ENCODE measurements at places on chromosomes 6 and 20.

- DNase-seq = peak; percentile 74
Observed at GRCh38 chr20:36465109-36466080, 75.9 kb upstream of the MYL9 start.

GRCh38 chr6:109450801-109451200, 4.8 kb downstream of the MICAL1 start:
- DNase-seq = no peak

- DNase-seq = peak; percentile 92
Observed at GRCh38 chr6:13354331-13355042, 26.1 kb upstream of the TBC1D7 start.

DNA sequence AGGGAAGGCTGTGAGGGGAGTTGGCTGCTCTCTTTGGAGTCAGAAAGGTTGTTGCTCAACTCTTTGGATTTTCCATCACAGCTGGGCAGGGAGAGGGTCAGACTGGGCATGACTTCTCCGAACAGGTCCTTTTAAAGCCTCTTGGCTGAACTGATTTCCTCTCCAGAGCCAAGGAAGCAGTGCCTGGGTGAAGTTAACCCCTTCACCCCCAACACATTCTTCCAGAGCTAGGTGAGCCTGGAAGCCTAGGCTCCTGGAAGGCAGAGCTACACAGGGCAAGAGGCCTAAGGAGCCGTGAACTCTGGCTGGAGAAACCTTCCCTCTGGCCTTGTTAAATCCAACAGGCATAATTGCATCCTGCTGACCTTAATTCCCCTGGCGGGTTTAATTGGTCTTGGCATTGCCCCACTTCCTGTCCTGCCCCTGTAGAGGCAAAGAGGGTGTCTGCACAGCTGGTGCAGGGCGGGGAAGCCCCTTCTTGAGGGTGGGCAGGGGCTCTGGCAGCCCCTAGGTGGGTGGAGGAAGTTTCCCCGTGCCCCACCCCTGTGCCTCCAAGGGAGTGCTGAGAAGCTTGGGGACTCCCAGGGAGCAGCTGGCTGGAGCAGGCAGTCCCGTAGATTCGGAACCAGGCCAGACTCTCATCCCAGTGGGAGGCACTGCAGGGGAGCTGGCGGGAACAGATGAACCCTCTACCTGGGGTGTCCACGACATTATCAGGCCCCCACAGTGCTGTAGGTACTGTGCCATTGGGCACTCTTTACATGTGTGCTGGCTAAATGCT, 3.6 kb upstream of the MYLK2 start:
- peak; percentile 36 for DNase-seq

DNA sequence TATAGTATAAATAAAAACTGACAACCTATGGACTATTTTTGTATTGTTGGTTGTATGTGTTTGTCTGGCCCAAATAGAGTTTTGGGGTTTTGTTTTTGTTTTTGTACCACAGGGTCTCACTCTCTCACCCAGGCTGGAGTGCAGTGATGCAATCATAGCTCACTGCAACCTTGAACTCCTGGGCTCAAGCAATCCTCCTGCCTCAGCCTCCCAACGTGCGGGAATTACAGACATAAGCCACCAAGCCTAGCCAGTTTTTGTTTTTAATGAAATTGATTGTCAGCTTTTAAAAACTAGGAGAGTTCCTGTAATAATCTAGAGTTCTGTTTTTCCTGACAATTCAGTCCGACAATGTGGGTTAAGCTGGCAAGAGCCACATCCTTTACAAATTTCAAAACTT, 98.7 kb downstream of the ZMYND8 start:
- DNase-seq = no peak

DNA sequence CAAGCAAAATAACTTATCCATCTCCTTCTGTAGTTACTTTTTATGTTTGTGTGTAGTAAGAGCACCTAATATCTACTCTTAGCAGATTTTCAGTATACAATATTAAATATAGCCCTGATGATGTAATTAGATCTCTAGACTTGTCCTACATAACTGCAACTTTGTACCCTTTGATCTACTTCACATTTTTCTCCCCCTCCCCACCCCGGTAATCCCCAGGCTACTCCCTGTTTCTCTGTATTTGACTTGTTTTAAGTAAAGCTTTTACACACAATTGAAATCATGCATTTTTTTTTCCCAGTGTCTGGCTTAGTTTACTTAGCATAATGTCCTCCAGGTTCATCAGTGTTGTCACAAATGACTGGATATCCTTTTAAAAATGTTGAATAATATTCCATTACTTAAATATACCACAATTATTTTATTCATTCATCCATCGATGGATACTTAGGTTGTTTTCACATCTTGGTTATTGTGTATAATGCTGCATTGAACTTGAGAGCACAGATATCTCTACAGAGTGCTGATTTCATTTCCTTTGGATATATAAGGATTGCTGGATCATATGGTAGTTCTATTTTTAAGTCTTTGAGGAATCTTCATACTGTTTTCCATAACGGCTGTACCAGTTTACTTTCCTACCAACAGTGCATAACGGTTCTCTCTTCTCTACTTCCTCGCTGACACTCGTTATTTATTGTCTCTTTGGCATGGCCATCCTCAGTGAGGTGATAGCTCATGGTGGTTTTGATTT, 212.7 kb downstream of the CDKAL1 start:
- DNase-seq = no peak

DNA sequence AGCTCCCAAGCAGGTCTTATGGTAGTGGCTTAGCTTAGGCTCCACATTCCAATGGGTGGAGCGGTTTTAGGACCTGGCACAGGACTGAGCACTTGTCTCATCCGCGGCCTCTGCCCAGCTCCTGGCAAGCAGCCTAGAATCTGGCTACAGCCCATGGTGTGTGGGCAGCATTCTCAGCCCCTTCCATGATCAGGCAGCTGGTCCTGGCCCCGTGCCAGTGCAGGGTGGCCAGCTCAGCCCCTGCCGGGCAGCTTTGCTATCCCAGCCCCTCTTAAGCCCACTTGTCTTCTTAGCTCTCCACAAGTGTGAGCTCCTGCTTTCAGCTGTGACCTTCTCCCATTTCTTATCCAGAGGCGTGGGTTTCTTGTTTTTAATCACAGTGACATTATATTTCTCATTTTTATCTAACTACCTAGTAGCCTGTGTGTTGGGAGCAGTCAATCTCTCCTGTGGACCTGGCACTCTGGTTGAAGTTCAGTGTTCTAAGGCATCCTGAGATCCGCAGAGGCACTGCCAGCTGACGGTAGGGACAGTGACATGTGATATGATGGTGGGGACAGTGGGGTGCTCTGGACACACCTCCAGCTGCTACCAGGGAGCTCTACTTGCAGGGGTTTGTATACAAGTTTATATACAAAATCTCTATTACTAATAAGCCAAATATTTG, 119.9 kb upstream of the PRND start:
- no peak for DNase-seq

- no peak for DNase-seq
Observed at GRCh38 chr6:68194846-68195478, 440.1 kb upstream of the ADGRB3 start.

GRCh38 chr6:30890646-30891449, 6.5 kb downstream of the DDR1 start:
- DNase-seq = no peak

DNA sequence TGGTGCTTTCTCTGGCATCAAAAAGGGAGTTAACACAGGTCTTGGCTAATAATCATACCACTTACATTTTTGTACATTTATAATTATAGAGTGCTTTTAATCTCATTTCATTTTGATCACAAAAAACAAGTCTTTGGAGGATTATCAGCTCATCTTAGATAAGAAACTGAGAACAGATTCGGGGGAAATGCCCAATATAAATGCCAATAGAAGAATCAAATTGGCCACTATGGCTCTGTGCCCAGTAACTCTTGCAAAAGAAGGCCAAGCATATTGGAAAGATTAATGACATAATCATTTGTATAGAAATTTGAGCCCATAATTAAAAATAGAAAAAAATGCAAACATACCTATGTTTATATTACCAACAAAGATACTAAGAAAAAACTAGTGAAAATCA, 42.5 kb downstream of the IPCEF1 start:
- DNase-seq = no peak

DNA sequence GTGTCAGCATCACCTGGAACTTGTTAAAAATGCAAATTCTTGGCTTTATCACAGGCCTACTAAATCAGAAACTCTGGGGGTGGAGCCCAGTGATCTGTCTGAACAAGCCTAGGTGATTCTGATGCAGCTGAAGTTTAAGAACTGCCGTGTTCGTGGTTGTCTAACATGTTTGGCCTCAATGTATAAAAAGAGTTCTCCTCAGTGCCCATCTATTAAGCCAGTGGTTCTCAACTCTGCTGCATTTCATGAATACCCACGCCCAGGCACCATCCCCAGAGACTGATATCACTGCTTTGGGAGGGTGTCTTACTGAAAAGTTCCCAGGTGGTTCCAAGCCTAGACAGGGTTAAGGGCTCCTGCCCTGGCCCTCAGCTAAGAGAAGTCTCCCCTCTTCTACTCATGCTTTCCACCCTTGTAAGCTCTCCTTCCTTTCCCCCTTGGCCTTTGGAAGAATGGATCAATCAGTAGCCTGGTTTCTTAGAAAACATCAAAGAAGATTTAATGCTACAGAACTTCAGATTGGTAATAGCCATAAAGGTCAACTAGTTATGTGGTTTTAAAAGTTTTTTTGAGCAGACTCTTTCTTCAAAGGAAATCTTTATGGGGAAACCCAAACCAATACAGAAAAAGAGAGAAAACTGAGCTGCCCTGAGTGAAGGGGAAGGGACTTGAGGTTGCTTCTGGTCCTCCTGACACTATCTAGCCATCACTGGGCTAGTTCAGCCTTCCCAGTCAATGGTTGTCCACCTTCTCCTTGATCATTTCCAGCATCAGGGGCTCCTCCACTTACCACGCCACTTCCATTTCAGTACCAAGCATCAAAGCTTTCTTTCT, 38.9 kb upstream of the TNFAIP3 start:
- DNase-seq = no peak

DNA sequence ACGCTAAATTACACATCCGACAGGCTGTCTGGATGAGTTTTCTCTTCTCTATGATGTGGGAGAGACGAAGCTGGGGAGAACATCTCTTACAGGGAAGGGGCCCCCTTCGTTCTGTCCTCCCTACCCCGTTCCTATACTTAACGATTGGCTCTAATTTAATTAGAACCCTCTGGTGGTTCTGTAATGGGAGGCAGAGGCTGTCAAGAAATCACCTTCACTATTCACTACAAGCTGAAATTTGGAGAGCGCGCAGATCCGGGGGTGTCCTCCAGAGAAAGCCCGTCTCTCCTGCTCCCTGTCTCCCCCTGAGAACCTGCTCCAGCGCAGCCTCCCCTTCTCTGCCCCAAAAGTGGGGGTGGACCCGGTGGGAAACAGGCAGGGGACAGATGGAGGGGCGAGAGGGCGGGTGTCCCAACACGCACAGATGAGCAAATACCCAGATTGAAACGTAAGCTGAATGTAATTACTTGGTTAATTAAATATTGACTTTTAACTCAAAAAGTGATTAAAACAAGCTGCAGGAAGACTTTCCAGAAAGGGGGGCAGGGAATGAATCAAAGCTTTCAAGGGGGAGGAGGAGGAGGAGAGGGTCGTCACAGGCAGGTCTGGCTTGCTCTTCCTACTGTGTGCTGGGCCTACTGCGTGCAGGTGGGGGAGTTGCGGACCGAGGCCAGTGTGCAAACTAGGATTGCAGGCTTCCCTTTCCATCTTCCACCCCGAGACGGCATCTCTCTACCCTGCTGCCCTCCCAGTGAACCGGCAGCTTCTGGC, 1.3 kb downstream of the SULF2 start:
- no peak for DNase-seq

GRCh38 chr20:44692932-44693480, 22.2 kb upstream of the CCN5 start:
- peak; percentile 95 for DNase-seq

DNA sequence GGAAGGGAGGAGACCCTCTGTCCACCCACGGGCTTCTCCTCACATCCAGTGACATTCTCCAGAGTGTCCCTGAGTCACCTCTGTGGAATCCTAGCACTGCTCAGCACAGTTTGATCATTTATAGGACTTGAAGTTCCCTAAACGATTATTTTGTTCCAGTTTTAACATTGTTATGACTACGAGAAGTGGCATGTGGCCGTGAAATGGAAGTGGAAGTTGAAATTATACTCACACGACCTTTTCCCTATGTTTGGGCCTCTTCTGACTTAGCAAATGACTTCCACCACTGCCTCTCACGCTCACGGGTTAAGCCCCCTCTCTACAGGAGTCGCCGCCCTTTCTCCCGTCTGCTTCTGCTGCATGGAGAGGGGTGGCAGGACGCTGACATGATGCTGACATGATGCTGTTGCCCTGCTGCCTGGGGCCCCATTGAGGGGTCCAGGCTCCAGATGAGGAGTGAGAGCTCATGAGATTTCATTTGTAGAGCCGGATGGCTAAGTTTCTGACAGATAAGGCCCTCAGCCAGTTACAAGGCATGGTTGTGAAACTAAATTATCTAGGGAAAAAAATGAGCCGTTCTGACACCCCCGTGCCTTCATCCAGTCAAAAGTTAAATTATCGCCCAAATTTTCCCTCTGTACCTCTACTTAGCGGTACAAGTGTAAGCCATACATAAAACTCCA, 153.6 kb upstream of the UST start:
- DNase-seq = no peak
